Activated CD4-positive, alpha-beta T cell treated with anti-CD3 and anti-CD28 coated beads, Interleukin-2, amount 50 U/mL, for 1 hour (primary cell): ENCODE measurements at places on chromosomes 5 and 9.

DNA sequence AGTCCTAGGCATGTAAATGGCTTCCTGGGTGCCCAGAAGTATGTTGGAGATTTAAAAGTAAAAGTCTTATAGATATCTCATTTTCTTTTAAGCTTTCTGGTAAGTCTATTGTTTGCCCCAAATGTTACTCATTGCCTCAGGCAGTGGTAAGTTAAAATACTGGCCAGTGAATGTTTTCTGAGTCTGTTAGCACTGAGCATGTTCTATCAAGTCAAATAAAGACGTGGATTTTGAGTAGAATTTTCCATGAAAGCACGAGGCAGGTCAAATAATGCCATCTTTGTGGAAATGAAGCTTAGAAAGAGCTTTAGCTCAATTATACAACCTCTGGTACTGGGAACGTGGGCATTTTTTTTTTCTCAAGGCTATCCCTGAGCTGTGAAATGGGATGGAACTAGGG is 651.3 kb upstream of the ACO1 start:
- DNase-seq = no peak

GRCh38 chr5:9251379-9251980 is 294.4 kb downstream of the SEMA5A start:
- DNase-seq = no peak

DNA sequence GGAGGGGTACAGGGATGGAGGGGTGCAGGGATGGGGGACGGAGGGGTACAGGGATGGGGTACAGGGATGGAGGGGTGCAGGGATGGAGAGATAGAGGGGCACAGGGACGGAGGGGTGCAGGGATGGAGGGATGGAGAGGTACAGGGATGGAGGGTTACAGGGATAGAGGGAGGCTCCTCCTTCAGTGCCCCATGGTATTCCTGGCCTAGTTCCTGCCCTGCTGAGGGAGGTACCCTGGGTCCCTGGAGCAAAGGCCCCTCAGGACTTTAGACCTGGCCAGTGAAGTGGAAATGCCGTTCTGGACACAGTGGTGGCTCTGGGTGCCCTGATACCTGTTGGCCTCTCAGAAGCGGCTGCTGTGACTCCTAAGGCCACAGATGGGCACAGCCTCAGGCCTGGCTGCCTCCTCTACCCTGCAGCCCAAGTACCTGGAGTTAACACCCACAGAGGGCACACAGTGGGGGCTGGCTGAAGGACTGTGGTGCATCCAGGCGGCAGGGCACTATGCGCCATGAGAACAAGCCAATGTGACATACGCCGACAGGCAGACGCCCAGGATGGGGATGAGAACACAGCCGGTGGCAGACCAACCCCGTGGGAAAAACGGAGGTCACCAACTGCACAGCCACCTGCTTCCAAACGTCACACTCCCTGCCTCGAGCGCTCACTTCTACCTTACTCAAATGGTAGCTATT is 8.4 kb downstream of the PTGES2 start:
- DNase-seq = no peak

- no peak for DNase-seq
Observed at GRCh38 chr9:69593301-69593700, 78.9 kb downstream of the APBA1 start.

DNA sequence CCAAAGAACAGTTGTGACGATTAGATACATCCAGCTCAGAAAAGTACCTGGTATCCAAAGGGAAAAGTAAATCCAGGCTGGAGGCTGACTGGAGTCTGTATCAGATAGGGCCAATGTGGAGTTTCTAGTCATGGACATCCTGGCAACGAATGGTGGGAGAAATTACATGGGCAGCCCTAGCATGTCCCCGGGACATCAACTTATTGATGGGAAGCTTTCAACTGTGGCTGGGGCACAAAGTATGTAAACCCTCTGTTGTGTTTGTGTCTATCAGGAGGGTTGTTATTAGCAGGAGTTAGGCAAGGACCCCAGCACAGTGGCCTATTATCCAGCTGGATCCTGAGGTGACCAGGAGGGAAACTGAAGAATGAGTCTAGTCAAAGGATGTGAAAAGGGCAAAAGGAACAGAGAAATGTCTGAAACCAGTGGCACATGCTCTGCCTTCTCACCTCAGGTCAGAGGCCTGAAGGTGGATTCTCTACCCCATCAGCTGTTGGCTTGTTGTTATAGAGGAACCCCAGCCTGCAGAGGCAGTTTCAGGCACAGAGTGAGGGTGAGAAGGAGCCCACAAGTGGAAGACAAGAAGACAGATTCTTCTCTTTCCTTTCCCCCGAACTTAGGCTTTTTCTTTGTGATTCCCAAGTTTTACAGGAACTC is 19.9 kb downstream of the IFNW1 start:
- DNase-seq = no peak

- no peak for DNase-seq
Observed at GRCh38 chr9:130692321-130692720, 1.3 kb upstream of the EXOSC2 start.

GRCh38 chr5:57692582-57693487 is 210.2 kb upstream of the ACTBL2 start:
- DNase-seq = no peak

- DNase-seq = no peak
Observed at GRCh38 chr5:32726086-32726557, 15.0 kb downstream of the NPR3 start.

DNA sequence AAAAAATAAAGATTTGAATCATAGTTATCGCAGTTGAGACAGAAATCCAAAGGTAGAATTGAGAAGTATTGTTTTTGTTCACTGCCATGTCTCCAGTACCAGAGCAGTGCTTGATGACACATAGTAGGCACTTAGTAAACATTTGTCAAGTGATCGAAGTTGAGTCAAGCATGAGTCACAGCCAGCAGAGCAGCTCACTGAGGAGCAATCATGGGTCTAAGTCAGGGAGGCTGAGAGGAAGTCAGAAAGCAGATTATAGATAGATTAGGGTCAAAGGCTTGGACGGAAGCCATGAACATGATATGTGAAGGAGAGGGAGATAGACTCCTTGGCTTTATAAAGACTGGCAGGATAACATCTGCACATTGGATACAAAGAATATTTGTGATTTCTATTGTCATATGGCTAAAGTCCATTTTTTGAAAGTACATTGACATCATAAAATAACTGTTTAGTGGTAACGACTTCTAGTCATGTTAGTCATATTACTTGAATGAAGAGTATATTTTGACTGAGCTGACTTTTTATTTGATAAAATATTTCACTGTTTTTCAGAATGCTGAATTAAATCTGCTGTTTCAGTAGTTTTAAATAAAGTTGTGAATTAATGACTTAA is 168.5 kb downstream of the RAB3C start:
- DNase-seq = no peak

DNA sequence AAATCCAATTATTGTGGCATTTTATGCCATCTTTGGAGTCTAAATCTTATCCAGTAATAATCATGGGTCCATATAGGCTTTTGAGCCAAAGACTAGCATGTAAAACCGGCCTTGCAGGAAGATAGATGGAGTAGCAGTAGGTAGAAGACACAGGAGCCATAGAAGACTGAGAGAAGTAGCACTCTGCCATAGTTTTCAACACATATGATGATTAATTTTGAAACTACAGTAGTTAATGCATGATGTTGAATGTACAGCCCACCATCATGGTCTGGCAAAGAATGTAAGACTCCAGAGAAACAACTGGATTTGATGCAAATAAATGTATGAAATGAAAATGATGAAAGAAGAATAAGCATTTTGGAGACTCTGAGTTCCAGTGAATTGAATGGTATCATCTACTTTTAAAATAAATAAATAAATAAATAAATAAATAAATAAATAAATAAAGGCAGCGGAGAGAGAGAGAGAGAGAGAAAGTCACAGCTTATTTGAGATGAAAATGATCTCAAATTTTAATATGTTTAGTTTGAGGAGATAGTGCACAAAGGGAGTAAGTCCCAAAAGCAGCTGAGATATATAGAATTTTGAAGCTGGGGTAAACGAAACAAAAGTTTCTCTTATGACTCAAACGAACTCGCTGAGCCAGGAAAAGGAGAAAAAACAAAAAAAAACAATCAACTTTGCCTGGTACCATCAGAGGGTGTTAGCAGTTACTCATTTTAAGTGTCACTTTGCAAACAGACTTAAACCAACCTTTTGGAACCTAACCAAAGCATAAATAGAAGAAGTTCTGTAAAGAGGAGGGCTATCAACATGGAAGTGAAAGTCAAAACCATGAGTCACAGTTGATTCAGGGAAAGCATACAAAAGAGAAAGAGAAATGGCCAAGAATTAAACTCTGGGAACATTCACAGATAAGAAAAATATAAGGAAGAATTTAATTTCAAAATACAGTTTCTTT is 388.7 kb downstream of the CETN3 start:
- DNase-seq = no peak

GRCh38 chr9:21331676-21332402 is 3.4 kb downstream of the KLHL9 start:
- DNase-seq = no peak

- no peak for DNase-seq
Observed at GRCh38 chr9:97675655-97676054, 21.5 kb downstream of the XPA start.

GRCh38 chr9:95286151-95286550 is 31.4 kb downstream of the FANCC start:
- DNase-seq = no peak

DNA sequence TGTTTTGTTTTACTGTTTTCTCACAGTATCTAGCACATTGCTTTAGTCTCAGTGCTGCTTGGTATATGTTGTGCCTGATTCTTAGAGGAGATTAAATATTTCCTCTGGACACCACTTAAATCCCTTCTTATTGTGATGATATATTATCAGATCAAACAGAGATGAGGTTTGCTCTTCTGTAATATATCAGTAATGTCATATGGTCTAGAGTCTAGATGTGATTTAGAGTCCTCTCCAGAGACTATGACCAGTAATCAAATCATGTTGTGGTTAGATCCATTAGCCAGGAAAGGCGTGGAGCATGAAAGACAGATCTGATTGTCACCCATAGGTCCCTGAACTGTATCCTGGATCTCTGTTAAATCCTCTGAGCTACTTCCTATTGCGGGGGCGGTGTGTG is 24.4 kb downstream of the CAMK4 start:
- DNase-seq = no peak
